ENCODE measurements at places on chromosomes 1 and 21.

DNA sequence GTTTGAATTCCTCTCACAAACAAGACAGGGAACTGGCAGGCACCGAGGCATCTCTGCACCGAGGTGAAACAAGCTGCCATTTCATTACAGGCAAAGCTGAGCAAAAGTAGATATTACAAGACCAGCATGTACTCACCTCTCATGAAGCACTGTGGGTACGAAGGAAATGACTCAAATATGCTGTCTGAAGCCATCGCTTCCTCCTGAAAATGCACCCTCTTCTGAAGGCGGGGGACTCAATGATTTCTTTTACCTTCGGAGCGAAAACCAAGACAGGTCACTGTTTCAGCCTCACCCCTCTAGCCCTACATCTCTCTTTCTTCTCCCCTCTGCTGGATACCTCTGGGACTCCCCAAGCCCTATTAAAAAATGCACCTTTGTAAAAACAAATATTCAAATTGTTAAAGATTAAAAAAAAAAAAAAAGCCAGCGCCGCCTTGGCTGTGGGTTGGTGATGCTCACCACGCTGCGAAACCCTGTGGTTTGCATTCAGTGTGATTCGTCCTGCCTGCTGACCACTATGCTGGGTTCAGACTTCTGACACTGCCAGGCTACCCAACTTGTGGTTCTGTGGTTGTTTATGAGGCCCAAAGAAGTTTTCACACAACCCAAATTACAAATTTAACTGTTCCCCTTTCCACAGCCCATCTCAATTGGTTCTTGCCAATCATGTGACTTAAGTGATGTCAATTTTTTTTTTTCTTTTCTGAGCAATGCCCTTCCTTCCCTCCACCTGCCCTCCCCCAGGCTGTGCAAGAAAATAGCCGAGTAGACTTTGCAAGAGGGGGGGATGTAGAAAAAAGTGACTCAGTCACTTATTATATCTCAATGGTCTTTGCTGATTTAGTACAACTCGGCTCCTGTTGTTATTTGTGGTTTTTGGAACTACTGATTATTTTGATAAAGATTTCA lies at the start of gene RUNX1:
RUNX1 (minus strand) TSS at position 597 of the 912 bp plus-strand sequence.
- peaks cover 26% of the 10 kb centered on the region for H3K27me3 ChIP-seq
- H3K4me1 ChIP-seq, result peaks cover 76% of the 10 kb centered on the region

DNA sequence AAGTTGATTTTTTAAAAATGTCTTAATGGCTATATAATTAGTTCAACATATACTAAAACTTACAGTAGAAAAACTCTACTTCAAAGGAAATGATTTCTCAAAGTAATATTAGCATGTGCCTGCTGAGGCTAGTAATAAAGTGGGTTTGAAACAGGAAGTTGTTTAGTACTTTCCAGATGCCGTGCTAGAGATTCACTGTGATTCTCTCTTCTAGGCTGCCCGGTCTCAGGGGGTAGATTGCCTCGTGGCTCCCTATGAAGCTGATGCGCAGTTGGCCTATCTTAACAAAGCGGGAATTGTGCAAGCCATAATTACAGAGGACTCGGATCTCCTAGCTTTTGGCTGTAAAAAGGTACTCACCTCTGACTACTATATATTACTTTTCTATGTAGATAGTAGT lies 9.1 kb downstream of the EXO1 start:
- no peaks in the 10 kb centered on the region for H3K27me3 ChIP-seq
- no peak for DNase-seq
- peaks cover 49% of the 10 kb centered on the region for H3K36me3 ChIP-seq
- no peak overlapping the region for H3K4me3 ChIP-seq
- no peak overlapping the region for H3K27ac ChIP-seq
- H3K4me1 ChIP-seq, result no peaks in the 10 kb centered on the region

- peaks cover 6% of the 10 kb centered on the region for H3K27me3 ChIP-seq
- no peak overlapping the region for H3K27ac ChIP-seq
- no peaks in the 10 kb centered on the region for H3K36me3 ChIP-seq
- peaks cover 21% of the 10 kb centered on the region for H3K4me1 ChIP-seq
- no peak for DNase-seq
These were observed 5.1 kb upstream of the S100A10 start for GRCh38 chr1:151998611-151999362.

- H3K4me3 ChIP-seq, result no peak overlapping the region
- no peak overlapping the region for H3K27ac ChIP-seq
- H3K4me1 ChIP-seq, result no peaks in the 10 kb centered on the region
- H3K27me3 ChIP-seq, result peaks cover 26% of the 10 kb centered on the region
These were observed 241.1 kb upstream of the KIAA0040 start for GRCh38 chr1:175433532-175434282.

DNA sequence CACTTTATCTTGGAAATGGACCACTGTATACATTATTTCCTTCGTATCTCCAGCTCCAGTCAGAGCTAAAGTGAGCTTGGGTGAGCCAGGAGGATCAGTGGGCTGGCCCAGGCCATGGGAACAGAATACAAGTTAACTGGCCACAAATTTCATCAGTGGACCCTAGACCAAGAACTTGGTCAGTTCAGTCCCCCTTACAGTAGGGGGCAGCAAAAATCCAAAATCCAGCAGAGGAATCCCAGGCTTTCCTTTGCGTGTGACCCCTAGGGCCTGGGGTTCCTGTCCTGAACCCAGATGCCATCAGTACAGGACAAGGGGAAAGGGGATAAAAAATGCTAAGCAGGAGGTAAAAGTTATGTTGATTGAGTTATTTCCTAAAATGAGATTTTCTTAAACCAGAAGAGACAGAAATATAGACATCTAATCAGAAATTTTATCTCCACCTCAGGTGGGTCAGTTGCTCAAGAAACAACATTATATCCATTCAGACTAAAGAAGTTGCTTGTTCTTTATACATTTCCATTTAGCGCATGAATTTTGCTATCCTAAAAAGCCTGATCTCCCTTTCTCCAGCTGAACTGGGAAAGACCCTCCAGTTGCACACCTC lies 24.1 kb upstream of the LCE5A start:
- H3K4me3 ChIP-seq, result no peak overlapping the region
- no peaks in the 10 kb centered on the region for H3K4me1 ChIP-seq
- DNase-seq, result no peak
- H3K36me3 ChIP-seq, result no peaks in the 10 kb centered on the region
- H3K27ac ChIP-seq, result no peak overlapping the region
- H3K27me3 ChIP-seq, result no peaks in the 10 kb centered on the region

GRCh38 chr1:86914998-86915736 lies 732 bp downstream of the HS2ST1 start:
- no peak overlapping the region for H3K27ac ChIP-seq
- no peak overlapping the region for H3K4me3 ChIP-seq
- peak; percentile 59 for DNase-seq
- peaks cover 22% of the 10 kb centered on the region for H3K36me3 ChIP-seq
- H3K27me3 ChIP-seq, result no peaks in the 10 kb centered on the region

- peaks cover 21% of the 10 kb centered on the region for H3K27me3 ChIP-seq
- H3K4me3 ChIP-seq, result no peak overlapping the region
- no peak for DNase-seq
- H3K27ac ChIP-seq, result no peak overlapping the region
These were observed 26.9 kb upstream of the BACE2 start for GRCh38 chr21:41141031-41141457.

DNA sequence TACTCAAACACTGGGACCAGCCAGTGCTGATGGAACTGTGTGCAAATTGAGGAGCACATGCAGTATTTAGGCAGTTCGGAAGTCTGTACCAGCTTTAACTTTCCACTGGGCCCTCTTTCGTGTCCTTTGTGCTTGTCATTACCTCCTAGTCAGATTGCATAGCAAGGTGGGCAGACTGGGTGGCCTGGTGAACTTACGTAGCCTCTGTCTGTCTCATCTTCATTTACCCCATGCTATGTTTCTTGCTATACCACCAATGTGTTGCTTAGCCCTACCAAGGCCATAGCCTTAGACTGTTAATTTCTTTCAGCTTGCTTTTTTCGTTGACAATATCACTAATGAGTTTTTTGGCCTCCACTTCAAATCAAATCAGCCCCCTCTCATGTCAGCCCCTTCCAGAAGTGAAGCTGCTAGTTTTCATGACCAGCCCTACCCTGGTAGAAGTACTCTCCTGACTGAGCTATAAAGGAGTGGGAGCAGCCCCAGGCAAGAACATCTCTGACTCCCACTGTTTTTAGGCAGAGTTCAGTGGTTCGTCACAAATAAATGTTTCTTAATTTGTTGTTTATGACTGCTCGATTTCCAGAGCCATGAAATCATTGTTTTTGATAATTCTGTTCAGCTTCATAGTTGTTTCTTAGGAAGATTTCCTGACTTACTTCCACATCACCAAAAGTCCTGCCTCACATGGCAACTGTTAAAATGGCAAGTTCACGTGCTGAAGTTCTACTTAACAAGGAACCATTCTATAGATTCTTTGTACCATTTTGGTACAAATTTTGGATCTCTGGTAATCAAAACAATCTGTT lies 19.3 kb downstream of the PRKACB start:
- no peak overlapping the region for H3K4me3 ChIP-seq
- peak overlapping the region; percentile 85 for H3K27ac ChIP-seq
- H3K4me1 ChIP-seq, result peaks cover 7% of the 10 kb centered on the region
- no peaks in the 10 kb centered on the region for H3K27me3 ChIP-seq

GRCh38 chr21:37557261-37557950 lies 190.8 kb downstream of the DYRK1A start:
- H3K27ac ChIP-seq, result peak overlapping the region; percentile 61
- H3K27me3 ChIP-seq, result peaks cover 70% of the 10 kb centered on the region
- DNase-seq, result no peak
- peaks cover 6% of the 10 kb centered on the region for H3K36me3 ChIP-seq
- peaks cover 40% of the 10 kb centered on the region for H3K4me1 ChIP-seq

DNA sequence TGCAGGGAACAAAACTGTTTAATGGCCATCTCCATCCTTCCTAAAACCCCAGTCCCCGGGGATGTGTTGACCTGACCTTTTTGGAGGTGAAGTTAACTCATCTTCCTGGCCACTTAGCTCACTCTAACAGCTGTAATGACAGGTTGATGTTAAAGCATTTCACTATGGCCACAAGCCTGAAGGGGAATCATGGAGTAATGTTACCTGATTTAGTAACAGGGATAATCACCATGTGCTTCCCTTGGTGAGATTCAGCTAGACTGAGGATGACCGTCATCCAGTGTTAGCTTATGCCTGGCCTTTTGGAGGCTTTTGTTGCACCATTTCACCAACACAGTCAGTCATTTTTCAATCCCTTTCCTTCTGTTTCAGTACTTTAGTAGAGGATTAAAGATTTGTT lies 64.3 kb upstream of the RAVER2 start:
- H3K4me1 ChIP-seq, result no peaks in the 10 kb centered on the region
- no peak overlapping the region for H3K4me3 ChIP-seq
- H3K36me3 ChIP-seq, result peaks cover 82% of the 10 kb centered on the region
- DNase-seq, result no peak

GRCh38 chr1:105437847-105438246 lies 1618.6 kb upstream of the PRMT6 start:
- no peaks in the 10 kb centered on the region for H3K36me3 ChIP-seq
- no peak overlapping the region for H3K4me3 ChIP-seq
- H3K27ac ChIP-seq, result no peak overlapping the region

- H3K4me3 ChIP-seq, result no peak overlapping the region
- H3K36me3 ChIP-seq, result no peaks in the 10 kb centered on the region
- H3K4me1 ChIP-seq, result peaks cover 44% of the 10 kb centered on the region
These were observed 2.0 kb upstream of the RAB7B start for GRCh38 chr1:206005234-206005633.

DNA sequence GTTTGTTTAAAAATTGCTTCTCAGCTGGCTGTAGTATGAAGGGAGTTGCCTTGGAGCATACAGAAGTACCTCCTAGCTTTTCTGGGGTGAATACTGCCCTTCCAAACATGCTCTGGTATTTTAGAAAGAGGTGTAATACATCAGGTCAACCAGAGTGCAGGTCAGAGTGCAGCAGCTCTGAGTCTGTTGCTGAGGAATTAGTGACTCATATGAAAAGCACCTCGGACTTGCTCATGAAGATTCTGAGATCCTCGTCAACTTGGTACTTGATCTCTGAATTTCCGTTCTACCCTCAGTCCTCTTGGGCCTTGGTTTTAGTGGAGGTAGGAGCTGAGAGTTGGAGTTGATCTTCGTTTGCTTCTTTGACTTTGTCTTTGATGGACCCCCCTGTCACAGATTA lies 67.3 kb downstream of the NOS1AP start:
- DNase-seq, result no peak
- peaks cover 43% of the 10 kb centered on the region for H3K4me1 ChIP-seq
- no peaks in the 10 kb centered on the region for H3K36me3 ChIP-seq
- no peak overlapping the region for H3K27ac ChIP-seq

- H3K27me3 ChIP-seq, result no peaks in the 10 kb centered on the region
- DNase-seq, result no peak
- no peaks in the 10 kb centered on the region for H3K4me1 ChIP-seq
- H3K27ac ChIP-seq, result no peak overlapping the region
- H3K36me3 ChIP-seq, result no peaks in the 10 kb centered on the region
- no peak overlapping the region for H3K4me3 ChIP-seq
These were observed 56.1 kb downstream of the EYA3 start for GRCh38 chr1:28032281-28032680.

DNA sequence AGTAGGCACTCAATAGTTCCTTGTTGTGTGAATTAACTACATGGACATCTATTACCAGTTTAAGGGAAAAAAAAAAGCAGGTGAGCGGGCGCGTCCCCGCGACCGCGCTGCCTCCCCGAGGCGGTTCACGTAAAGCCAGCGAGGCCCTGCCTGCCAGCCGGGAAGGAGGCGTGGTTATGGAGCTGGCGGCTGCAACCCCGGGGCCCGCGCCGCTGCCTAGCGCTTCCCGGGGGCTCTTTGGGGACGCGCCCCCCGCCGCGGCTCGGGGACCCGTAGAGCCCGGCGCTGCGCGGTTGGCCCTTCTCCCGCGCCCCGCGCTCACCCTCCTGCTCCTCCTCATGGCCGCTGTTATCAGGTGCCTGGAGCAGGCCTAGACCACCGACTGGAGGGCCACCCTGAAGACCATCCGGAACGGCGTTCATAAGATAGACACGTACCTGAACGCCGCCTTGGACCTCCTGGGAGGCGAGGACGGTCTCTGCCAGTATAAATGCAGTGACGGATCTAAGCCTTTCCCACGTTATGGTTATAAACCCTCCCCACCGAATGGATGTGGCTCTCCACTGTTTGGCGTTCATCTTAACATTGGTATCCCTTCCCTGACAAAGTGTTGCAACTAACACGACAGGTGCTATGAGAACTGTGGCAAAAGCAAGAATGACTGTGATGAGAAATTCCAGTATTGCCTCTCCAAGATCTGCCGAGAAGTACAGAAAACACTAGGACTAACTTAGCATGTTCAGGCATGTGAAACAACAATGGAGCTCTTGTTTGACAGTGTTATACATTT lies 2.6 kb upstream of the CC2D1B start:
- H3K4me3 ChIP-seq, result peak overlapping the region; percentile 82
- H3K27me3 ChIP-seq, result peaks cover 10% of the 10 kb centered on the region
- H3K36me3 ChIP-seq, result peaks cover 18% of the 10 kb centered on the region
- H3K4me1 ChIP-seq, result peaks cover 38% of the 10 kb centered on the region
- H3K27ac ChIP-seq, result no peak overlapping the region

DNA sequence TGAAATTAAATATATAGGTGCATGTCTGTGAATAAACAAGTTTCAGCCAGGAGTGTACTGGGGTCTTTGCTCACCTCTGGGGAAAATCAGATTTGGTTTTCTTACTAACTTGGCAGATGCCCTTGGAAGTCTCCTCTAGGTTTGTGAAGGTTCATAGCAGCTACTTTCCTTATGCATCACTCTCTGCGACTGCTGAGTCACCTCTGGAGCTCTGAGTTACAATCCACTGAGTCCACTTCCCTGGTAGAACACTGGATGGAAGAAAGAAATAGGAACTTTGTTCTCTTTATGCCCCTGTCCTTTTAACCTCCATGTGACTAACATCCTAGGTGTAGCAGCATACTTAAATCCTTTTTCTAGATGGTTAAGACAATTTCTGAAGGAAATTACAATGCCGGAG lies 4.4 kb upstream of the FASLG start:
- no peak for DNase-seq
- no peak overlapping the region for H3K4me3 ChIP-seq
- H3K27me3 ChIP-seq, result no peaks in the 10 kb centered on the region
- no peaks in the 10 kb centered on the region for H3K36me3 ChIP-seq
- no peaks in the 10 kb centered on the region for H3K4me1 ChIP-seq

Measured in nephron progenitor cell (in vitro differentiated cells).